ENCODE measurements at places on chromosomes 2 and 18.

- no peak for DNase-seq
Measured at GRCh38 chr2:235044501-235045271, 92.9 kb downstream of the SH3BP4 start.

DNA sequence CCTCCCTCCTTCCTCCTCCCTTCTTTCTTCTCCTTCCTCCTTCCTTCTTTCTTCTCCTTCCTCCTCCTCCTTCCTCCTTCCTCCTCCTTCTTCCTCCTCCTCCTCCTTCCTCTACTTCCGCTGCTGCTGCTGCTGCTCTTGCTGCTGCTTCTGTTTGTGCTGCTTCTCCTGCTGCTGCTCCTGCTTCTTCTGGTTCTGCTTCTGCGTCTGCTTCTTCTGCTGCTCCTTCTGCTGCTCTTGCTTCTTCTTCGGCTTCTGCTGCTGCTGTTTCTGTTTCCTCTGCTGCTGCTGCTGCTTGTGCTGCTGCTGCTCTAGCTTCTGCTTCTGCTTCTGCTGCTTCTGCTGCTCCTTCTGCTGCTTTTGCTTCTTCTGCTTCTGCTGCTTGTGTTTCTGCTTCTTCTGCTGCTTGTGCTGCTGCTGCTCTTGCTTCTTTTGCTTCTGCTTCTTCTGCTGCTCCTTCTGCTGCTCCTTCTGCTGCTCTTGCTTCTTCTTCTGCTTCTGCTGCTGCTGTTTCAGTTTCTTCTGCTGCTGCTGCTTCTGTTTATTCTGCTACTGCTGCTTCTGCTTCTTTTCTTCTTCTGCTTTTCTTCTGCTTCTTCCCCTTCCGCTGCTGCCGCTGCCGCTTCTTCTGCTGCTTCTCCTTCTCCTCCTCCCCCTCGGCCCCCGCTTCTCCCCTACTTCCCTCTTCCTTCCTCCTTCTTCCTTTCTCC, 8.6 kb downstream of the SNRNP27 start:
- DNase-seq = no peak

DNA sequence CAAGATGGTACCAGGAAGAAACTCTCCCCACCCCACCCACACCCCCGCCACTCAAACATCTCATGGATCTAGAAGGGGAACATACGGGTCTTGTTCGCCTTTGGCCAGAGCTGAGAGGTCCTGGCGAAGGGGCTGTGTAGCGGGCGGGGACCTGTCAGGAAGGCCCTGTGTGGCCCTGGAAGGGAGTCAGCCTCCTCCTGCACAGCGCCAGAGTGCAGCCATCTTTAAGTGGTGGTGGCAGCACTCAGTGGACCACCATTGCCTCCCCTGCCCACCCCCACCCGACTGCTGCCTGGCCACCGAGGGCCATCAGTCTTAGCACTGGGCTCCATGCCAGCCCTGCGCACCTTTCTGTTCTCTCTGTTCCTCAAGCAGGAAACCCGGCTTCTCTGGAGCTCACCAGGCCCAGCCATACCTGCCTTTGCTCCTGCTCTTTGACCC, 11.6 kb upstream of the FAHD2A start:
- no peak for DNase-seq

DNA sequence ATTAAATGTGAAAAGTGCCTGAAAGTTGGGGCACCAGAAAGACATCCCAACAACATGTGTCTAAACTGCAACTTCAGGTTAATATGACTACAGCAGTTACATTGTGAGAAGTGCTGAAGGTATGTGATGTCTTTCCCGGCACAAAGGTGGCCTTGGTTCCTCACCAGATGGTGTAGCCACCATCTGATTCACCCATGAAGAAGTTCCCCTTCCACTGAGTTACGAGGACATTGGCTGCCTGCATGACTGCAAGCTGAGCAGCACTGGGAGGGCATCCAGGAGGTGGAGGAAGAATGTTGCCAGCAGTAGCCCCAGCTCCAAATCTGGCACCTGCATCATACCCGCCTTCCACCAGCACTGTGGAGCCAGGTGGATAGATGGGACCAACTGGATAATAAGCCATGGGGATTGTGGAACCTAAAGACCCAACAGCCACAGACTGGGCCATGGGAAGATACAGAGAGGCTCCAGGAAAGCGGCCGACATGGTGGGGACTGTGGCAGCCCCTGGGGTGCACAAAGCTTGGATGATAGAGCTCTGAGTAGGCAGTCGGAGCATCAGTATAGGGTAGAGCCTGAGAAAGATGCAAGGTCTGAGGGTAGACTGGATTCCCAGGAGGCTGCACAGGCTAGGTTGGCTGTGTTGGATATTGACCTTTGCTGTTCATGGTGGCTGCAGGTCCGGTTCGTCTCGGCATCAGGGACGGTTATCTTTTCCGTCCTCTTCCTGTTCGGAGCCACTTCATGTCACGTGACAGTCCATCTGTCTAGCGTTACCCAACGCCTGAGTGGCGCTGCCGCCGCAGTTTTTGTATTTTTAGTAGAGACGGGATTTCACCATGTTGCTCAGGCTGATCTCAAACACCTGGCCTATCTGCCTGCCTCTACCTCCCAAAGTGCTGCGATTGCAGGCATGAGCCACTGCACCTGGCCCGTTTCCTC, 36.9 kb downstream of the SUMO1 start:
- no peak for DNase-seq

- DNase-seq = no peak
Measured at GRCh38 chr2:101837354-101837753, 139.8 kb downstream of the MAP4K4 start.

- no peak for DNase-seq
Measured at GRCh38 chr18:54052732-54053429, 171.6 kb downstream of the MBD2 start.

- no peak for DNase-seq
Measured at GRCh38 chr2:127174640-127175039, 45.5 kb downstream of the CYP27C1 start.

GRCh38 chr2:106857882-106858478, 28.0 kb downstream of the ST6GAL2 start:
- no peak for DNase-seq

DNA sequence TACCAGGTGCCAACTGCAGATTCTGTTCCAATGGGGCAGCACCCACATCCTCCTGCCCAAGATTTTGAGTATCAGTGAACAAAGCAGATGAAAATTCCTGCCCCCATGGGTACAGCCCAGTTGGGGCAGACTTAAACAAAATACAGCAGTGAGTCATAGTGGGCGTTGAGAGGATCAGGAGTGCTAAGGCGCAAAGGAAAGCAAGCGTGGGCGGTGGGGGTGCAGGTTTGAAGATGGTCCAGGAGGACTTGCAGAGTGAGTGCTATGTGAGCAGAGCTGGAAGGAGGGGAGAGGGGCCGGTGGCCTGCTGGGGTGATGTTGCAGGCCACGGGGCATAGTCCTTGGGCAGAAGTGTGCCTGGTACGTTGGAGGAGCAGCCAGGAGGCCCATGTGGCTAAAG, 24.7 kb downstream of the STEAP3 start:
- DNase-seq = no peak

GRCh38 chr2:233210843-233211547, 40.5 kb upstream of the ATG16L1 start:
- peak; percentile 42 for DNase-seq

- DNase-seq = no peak
Measured at GRCh38 chr2:109368798-109369197, 239.8 kb downstream of the SH3RF3 start.

GRCh38 chr2:45049569-45050336, 40.5 kb upstream of the SIX2 start:
- DNase-seq = no peak

DNA sequence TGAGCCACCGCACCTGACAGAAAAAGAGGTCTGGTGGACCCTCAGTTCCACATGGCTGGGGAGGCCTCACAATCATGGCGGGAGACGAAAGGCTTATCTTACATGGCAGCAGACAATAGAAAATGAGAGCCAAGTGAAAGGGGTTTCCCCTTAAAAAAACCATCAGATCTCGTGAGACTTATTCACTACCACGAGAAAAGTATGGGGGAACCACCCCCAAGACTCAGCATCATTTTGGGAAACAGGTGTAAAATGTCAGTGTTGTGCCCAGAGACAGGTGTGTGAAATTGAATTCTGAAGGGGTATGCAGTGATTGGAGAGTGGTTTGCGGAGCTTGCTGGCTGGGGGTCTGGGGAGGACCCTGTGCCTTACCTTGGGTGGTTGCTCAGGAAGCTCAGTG, 4.6 kb upstream of the D2HGDH start:
- no peak for DNase-seq

GRCh38 chr2:104641786-104642185, 212.1 kb upstream of the POU3F3 start:
- no peak for DNase-seq

DNA sequence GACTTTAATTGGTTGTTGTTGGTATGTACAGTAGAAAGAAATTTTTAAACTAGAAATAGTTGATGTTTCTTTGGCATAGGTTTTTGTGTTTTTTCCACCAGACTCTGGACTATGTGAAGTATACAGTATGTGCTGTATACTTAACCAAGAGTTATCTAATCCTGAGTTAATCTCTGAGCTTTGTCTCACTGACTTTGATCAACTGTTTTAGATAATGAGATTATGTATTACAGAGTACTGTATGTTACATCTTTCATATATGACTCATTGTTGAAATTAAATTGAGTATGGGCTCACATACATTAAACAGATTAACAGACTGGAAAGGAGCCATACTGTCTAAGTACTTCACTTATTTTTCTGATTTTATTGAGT, 38.0 kb downstream of the ACTR2 start:
- DNase-seq = no peak

GRCh38 chr2:3633089-3633981, 24.7 kb upstream of the ALLC start:
- no peak for DNase-seq

DNA sequence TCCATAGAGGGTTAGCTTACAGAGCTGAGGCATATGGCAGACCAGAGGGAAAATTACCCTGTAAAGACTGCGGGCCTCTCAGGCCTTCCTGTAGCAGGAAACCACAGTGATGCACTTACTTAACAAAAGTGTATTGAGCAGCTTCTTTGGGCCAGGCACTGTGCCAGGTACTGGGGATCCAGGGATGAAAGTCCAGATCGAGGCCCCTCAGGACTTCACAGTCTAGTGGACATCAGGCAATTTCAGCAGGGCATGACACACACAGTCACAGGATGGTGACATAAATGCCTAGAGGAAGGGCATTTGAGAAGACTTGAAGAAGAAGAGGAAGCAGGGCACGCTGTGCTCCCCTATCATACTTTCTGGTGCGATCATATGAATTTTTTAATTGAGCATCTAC, 71.7 kb downstream of the MARCO start:
- DNase-seq = no peak

DNA sequence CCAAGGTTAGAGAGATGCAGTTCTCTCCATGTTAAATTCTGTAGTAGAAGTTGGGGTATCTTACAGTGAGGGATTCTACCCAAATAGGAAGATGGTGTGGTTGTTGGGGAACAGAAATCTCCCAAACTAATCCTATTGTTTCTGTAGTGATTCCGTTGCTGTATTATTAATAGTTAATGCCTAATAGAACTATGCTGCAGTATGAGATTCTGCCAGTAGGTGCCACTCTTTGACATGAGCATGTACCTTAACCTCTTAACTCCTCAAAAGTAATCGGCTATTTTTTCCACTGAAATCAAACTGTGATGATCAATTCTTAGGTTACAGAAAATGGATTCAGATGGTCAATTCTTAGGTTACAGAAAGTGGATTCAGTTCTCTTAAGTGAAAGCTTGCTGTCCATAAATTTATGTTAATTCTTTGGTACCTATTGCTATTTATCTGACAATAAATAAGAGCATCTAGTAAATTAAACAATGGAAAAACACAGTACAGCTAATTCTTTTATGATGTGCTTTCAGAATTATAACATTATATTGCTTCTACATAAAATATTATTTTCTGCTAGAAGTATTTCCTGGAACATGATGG, 97.9 kb upstream of the DLX2 start:
- peak; percentile 7 for DNase-seq

DNA sequence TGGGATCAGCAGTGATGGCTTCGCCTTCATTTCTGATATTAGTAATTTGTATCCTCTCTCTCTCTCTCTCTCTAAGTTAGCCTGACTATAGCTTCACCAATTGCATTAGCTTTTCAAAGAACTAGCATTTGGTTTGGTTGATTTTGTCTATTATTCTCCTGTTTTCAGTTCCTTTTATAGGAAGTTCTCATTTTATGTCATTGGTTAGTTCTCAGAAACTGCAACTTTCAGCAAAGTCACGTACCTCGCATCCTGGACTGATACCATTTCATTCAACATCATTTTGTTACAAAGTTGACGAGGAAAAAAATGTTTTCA, 450.8 kb downstream of the EIPR1 start:
- no peak for DNase-seq

- DNase-seq = no peak
Measured at GRCh38 chr2:144801325-144801724, 281.4 kb upstream of the ZEB2 start.

DNA sequence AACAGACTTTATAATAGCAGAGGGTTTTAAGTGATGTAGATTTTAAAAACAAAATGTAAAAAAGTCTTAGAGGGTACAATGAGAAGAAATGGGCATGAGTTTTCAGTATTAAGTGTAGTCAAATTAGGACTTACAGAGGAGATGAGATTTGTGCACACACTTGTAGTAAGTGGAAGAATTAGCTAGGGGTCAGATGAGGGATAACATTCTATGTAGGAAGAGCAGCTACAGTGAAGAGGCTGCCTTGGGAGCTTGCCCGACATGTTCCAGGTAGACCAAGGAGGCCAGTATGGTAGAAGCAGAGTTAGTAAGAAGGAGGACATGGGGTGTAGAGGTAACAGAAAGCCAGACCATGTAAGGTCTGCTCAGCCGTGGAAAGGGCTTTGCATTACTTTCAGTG, 189.2 kb upstream of the DSEL start:
- no peak for DNase-seq

DNA sequence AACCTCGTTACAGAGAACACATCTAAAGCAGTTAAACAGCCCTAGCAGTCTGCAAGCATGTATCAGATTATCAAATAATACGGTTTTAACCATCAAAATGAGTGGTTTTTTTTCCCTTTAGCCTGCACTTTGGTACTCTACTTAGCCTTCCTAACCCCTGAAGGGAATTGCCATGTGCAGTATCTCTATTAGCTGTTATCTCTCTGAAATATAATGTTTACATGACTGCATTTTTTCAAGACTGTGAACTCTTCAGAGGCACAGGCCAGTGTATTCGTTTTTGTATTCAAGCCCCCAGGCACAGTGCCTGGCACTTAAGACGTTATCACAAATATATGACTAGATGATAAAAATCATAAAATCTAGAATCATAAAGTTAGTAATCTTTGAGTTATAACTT, 509.5 kb downstream of the PARD3B start:
- no peak for DNase-seq

DNA sequence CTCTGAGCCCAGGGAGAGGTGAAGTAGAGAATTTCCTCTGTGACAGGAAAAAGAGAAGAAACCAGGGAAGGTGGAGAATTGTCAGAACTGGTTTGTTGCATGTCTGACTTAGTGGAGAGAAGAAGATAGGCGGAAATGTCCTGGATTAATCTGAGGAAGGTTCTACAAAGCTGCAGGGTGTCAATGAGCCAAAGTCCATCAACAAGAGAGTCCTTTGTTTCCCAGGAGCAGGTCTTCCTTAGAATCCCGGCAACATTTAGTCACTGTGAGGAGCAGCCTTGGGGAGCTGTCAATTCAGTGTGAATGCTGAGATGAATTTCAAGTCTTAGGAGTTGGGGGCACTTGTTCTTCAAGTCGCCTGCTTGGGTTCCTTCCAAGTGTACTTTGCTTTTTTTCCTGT, 88.4 kb upstream of the CELF4 start:
- peak; percentile 2 for DNase-seq
